Glomerular endothelial cell (primary cell): ENCODE measurements at places on chromosomes 6 and 20. TPM values are rescaled to one million over a fixed set of nuclear protein-coding genes. Genes with fewer than 3 reads are reported as not detected.

GRCh38 chr20:33827634-33828325 lies 16.6 kb downstream of the CHMP4B start:
- no peak for DNase-seq

DNA sequence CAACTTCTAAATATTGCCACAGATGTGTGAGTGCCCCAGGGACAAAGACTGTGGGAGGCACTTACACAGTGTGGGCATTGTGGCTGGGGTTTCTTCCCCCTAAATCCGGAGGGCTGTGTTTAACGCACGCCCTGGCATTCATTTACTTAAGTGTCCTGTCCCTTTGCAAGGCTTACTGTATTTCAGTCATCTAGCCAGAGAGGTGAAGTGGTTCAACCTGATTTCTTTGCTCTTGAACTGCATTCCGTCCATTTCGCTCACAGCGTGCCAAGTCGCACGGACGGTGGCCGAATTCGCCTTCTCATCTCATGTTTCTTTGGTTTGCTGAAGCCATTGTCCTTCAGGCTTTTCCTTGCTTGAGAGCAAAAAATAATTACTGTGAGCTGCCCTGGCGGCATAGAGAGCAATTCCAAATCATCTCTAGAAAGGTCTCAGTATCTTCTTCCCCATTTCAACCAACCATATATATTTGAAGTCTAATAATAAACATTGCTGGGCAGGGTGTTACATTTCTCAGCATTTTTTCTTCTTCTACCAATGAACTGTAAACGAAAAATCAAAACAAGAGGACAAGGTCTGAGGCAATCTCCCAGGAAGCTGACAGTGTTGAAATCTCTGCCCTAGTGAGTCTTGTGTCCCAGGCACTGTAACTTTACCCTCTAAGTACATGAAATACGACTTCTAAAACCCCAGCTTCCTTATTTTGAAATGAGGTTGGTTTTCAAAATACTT lies 16.9 kb downstream of the SYTL3 start:
- DNase-seq, result no peak

The MTO1 gene
- 17.7 and 18.3 TPM in 2 replicates for total RNA-seq

The MYB gene
- 0.29 and 0.47 TPM in 2 replicates for total RNA-seq

GRCh38 chr6:52815167-52816092 lies 11.8 kb upstream of the GSTA1 start:
- DNase-seq, result no peak

The KCNK15 gene
- total RNA-seq, result 0.35 TPM in 1 of 2 replicates, not detected in the other

The C20orf144 gene
- not detected in 2 replicates for total RNA-seq

DNA sequence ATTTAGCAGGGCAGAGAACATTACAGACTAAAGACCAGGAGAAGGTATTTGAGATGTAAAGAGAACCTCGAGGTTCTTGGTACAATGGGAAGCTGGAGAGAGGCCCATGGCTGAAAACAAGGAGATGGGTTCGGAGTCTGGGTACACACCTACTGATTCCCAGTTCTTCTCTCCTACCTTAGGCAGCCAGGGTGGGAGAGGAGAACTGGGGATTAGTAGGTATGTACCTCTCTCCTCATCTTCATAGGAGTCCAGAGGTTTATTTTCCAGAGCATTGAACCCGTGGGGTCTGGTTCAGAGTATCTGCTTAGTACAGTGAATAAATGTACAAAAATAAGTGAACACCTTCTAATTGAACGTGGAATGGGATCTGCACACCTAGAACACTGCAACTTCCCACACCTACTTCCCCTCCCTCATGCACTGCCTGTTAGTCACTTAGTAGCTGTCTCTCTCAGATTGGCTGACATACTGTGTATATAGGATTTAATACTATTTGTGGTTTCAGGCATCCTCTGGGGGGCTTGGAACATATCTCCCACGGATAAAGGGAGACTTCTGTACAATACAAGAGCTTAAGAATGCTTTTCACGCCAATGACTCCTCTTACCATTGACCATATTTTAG lies 23.5 kb upstream of the NUP153 start:
- DNase-seq, result no peak

The UBE2C gene
- 28.8 and 38.3 TPM in 2 replicates for total RNA-seq

- DNase-seq, result no peak
Observed at GRCh38 chr6:168158213-168158979, 79.4 kb upstream of the FRMD1 start.

DNA sequence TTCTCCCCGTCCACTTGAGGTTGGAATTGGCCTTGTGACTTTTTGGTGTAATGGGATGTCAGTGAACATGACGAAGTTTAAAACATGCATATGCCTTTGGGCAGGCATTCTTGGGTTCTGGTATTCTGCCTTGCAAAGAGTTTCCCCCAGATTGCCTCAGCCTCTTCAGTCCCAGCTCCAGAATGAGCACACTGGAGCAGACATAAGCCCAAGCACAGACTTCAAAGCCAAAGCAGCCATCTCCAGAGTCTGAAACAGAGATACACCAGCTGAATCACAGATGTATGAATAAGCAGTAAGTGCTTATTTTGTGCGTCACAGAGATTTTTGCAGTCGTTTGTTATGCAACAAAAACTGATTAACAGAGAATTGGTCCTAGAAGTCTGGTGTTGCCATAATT lies 546.0 kb downstream of the FRK start:
- DNase-seq, result no peak

DNA sequence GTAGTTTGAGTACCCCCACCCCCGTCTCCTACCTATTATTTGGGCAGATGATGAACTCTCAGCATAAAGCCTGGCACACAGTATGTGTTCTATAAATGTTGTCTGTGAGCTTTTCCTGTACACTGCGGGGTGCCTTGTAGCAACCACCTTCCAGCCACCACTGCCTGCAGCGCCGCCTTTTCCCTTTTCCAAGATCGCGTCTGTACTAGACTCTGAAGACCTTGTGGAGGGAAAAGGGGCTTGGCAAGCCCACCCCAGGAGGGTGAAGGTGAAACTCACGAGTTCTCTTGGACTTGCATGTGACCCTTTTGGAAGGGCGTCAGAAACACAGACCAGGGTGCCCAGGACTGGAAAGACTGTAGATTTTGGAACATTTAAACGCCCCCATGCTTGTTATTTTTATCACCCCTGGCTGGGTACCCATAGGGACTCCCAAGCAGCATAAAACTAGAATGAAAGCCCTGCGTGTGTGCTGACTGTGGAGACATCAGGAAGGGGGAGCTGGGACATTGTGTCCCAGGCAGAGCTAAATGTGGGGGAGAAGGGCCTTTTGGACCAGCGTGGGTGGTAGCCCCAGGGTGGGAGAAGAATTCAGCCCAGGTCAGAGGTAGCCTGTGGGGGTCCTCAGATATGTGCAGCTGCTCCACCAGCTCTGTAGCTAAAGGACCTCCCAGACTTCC lies 8.3 kb downstream of the BAK1 start:
- no peak for DNase-seq

The CCM2L gene
- 12.3 and 29.1 TPM in 2 replicates for total RNA-seq

DNA sequence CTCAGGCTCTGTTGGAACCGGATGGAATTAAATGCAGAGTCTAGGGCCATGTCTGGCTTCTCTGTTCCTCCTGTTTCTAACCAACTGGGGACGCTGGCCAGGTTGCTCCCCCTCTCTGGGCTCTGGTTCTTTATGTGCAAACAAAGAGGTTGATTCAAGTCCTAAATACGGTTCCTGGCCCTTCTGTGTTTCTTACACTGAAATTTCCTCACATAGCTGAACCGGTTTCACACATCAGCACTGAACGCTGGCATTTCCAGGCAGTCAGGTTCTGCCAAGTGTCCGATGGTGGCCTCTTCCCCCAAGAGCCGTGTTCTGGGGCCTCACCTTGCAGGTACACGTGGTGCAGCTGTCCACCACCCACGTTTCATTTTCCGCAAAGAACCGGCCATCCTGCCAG lies 13.5 kb downstream of the THBS2 start:
- DNase-seq, result no peak

DNA sequence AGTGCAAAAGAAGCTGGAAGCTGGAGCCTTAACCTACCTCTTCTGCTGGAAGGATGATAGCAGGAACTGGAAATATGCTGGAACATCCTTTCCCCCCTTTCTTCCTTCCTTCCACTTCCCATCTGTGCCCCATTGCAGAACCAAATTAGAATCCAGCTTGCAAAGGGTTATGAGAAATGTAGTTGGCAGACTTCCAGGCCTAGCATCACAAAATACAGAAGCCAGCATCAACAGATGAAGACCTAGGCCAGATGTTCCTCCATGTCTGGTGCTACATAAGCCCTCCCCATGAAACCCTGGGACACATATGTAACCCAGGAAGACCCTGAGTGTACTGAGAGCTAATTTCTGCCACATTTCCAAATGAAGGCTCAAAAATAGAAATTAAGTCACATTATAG lies 40.0 kb upstream of the TFAP2B start:
- DNase-seq, result no peak

GRCh38 chr6:34574647-34575293 lies 18.6 kb upstream of the SPDEF start:
- no peak for DNase-seq

DNA sequence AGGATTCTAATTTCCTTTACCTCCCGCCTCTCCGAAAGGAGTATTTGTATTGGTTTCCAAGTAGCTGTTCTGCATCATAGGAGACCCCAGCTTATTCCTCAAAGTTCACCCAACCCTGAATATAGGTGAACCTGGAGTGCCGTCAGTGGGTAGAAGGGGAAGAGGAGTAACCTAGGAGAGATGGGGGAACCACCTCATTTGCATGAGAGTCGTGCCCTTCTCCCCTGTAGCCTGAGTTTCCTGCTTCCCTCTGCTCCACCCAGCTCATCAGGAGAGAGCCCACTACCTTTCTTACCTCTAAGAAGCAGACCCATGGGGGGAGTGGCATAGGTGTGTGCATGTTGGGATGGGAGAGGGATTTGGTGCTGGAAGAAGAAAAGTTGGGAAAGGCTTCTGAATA lies 17.3 kb upstream of the WFDC2 start:
- DNase-seq, result no peak

GRCh38 chr6:157679605-157680580 lies 143.2 kb upstream of the SNX9 start:
- DNase-seq, result no peak

DNA sequence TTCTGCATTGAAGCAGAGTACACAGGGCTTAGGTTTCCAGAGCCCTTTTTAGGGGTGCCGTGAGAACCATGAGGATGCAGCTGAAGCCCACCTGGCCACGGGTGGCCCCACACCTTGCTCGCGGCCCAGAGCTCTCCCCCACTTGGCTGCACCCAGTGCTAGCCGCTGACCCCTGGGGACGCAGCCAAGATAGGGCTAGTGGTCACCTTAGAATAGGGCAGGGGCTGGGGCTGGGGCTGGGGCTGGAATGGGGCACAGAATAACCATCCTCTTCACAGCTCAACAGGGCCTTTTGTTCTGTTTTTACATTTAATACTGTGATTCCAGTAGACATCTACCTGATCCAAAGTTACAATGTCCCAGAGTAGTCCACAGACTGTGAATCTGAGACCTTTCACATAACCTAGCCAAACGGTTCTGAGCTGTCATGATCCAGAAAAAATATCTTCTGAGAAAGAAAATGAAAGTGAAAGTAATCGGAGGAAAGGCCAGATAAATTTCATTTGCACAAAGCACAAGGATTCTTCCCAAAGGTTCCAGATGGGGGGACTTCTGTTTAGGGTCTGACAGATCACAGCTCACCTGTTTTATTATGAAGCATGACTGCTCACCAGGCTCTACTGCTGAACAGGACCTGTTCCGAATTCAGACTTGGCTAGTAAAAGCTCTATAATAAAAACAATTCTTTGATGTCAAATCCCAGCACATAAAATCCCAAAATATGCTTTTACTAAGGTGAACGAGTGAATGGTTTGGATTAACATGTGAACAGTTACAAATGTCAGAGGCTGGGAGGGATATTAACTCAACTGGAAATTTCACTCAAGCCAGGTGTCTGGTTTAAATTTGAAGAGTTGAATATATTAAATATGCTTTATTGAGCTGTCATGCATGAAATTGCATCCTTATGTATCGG lies 401.9 kb downstream of the THBS2 start:
- DNase-seq, result no peak

DNA sequence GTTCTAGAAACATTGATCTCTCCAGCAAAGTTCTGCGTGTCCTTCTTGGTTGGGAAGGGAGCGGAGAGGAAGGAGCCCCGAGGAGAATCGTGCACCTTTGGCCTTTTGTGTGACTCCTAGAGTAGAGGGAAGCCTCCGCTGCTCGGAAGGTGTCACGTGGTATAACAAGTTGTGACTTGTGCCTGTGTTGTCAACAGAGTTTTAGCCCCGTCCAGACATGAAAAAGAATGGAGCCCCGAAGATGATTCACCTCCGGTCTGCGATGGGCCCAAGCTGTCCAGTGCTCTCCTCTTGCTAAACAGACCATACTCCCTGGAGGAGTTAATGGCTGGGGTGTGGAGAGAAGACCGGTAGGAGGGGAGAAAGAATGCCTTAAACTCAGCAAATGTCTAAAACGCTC lies 7.0 kb downstream of the EYA2 start:
- no peak for DNase-seq

GRCh38 chr6:107719160-107719559 lies 105.0 kb downstream of the SCML4 start:
- no peak for DNase-seq

GRCh38 chr6:108117427-108118358 lies 43.2 kb upstream of the OSTM1 start:
- DNase-seq, result no peak

The POPDC3 gene
- 5.0 and 9.7 TPM in 2 replicates for total RNA-seq

GRCh38 chr6:33846226-33846625 lies 42.4 kb upstream of the MLN start:
- DNase-seq, result no peak

DNA sequence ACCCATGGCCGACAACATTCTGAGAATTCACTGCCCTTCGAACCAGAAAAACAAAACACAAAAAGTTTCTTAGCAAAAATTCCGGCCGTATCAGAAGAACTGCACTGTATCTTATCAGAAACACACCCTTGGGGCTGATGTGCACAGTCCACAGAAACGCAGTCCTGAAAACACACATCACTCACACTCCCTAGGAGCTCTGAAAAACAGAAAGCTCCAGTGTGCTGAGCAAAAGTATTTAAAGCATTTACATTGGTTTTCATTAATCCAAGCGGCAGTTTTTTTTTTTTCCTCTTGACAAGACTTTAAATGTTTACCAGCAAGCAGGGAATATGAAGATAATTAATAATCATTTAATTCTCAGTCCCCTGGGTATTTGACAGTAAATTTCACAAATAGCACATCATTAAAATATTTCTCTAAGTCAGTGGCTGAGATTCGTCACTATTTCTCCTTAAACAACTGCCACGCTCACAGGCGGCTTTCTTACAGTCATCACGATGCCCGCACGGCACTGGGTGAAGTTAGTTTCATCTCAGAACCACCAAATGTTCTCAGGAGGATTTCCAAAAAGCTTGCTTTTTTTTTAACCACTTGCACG lies 13.3 kb downstream of the NFATC2 start:
- DNase-seq, result no peak

GRCh38 chr6:54072635-54073313 lies 38.5 kb upstream of the MLIP start:
- DNase-seq, result no peak

GRCh38 chr6:36716476-36717093 lies 19.0 kb downstream of the RAB44 start:
- DNase-seq, result no peak
